ENCODE measurements at places on chromosomes 3 and 15.

DNA sequence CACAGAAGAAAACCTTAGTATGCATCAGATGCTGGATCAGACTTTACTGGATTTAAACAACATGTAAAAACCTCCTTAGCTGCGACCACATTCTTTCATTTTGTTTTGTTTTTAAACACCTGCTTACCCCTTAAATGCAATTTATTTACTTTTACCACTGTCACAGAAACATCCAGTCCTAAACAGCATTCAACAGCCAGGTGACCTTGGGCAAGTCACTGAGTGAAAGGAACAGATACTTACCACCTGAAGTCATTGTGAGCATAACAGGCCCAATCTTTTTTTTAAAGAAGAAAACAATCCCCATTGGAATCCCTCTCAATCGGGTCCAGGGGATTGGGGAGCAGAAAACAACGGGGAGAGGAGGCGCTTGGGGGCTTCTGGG lies 390 bp downstream of the STARD5 start:
- no peak for DNase-seq

GRCh38 chr15:50425219-50425618 lies 1.0 kb downstream of the USP8 start:
- DNase-seq: no peak

GRCh38 chr3:16059081-16059537 lies 115.4 kb upstream of the GALNT15 start:
- DNase-seq: no peak

GRCh38 chr3:63609834-63610233 lies 42.6 kb upstream of the SNTN start:
- DNase-seq: no peak

DNA sequence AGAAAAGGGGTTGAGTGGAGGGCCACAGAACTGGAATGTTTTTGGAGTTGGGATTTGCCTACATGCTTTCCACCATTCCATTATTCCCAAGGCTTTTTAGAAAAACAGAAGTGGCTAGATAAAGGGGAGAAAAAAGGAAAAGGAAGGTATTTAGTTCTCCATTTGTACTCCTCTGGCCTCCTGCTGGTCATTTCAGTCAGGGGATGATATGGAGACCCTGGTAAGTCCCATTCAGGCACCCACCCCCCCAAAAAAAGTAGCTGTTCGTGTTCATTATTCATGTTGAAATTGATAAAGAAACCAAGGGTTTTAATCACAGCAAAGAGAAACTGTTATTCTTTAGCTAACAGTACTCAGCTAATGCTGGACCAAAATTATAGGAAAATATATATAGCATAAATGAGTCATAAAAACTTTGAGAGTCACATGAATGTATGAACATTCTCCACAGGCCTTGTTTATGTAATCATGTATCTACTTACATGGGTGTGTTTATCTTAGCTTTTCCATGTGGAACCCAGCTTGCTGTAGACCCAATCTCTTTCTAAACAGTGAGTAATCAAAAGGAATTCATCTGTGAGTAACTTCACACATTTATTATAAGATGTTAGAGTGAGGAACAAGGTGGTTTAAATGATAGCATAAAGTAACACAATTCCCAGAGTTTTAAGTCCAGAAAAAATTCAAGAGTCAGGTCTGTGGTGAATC lies 167.2 kb downstream of the KCNMB2 start:
- no peak for DNase-seq

DNA sequence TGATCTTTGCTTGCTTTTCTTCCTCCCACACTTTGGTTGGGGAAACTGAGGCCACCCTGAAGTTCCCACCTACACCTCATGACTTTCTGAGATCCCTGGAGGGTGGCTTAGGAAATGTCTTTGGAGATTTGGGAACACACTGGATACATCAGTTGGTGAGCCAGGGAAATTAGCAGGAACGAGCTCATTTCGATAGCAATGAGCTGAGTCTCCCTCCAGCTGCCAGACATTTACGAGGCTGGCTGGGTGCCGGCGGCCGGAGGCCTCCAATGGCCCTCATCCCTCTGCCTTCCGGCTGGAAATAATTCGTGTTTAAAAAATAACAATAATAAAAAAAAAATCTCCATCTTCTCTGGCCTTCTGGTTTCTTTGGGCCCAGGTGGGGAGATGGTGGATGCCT lies 38.8 kb downstream of the SMAD6 start:
- no peak for DNase-seq

GRCh38 chr3:16883057-16883722 lies 1.6 kb upstream of the PLCL2 start:
- DNase-seq: no peak

DNA sequence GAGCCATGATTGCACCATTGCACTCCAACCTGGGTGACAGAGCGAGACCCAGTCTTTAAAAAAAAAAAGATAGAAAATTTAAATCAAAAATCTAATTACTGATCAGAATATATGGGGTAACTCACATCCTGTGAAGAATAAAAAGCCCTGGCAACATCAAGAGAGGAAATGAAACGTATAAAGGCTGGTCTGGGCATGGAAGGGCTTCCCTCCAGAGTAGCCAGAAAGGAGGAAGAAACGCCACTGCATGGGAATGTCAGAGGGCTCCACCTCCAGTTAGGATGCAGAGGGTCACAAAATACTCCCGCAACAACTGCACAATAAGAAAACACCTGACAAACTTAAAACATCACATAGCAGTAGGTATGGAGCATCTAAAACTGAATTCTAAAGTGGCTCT lies 4.9 kb upstream of the IQCF1 start:
- DNase-seq: no peak

GRCh38 chr3:159817126-159817525 lies 171.5 kb upstream of the IL12A start:
- no peak for DNase-seq

- DNase-seq: no peak
Measured at GRCh38 chr3:113261063-113261625, 49.8 kb downstream of the BOC start.

GRCh38 chr15:93026380-93026817 lies 62.6 kb downstream of the RGMA start:
- peak; percentile 11 for DNase-seq

DNA sequence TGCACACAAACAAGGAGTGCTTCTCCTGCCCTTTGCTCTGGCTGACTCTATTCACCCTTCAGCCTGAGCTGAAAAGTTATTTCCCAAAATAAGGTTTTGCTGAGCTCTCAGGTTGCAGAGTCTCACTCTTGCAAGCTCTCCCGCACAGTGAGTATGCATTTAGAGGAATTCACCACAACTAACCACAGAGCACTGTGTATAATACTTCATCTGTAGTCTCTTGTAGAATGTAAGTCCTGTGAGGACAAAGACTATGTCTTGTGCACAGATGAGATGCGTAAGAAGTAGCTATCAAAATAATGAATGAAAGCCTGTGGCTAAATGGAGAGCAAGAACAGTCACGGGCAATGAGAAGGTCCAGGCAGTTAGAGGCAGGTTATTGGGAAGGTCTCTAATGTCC lies 156.5 kb upstream of the SLCO3A1 start:
- DNase-seq: no peak

DNA sequence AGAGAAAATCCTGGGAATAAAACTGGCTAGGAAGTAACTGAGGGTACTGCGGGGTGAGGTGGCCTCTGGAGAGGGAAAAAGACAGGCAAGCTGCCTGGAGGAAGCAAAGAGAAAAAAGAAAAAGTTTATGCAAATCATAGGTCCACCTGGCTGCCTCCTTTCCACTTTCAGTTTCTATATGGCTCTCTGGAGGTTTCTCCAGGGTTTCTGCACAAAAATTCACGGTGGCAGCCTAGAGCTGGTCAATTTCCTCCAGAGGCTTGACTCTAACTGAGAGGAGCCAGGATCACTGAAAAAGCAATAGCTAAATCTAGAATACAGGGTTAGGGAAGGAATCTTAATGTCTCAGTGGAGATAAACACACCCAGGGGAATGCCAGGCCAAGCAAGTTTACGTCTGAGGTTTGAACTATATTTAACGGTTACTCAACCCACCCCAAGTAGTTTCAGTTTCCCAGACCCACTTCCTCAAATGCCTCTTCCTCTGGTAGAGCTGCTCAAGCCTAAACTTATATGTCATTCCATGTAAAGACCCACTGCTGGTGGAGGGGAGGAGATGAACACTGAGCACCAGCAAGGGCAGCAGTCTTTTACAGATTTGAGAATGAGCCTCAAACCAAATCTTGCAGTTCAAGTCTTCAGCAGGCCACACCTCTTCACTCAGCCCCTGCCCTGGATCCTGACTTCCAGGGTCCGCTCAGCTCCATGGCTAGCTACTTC lies 5.7 kb downstream of the LYSMD2 start:
- DNase-seq: no peak

DNA sequence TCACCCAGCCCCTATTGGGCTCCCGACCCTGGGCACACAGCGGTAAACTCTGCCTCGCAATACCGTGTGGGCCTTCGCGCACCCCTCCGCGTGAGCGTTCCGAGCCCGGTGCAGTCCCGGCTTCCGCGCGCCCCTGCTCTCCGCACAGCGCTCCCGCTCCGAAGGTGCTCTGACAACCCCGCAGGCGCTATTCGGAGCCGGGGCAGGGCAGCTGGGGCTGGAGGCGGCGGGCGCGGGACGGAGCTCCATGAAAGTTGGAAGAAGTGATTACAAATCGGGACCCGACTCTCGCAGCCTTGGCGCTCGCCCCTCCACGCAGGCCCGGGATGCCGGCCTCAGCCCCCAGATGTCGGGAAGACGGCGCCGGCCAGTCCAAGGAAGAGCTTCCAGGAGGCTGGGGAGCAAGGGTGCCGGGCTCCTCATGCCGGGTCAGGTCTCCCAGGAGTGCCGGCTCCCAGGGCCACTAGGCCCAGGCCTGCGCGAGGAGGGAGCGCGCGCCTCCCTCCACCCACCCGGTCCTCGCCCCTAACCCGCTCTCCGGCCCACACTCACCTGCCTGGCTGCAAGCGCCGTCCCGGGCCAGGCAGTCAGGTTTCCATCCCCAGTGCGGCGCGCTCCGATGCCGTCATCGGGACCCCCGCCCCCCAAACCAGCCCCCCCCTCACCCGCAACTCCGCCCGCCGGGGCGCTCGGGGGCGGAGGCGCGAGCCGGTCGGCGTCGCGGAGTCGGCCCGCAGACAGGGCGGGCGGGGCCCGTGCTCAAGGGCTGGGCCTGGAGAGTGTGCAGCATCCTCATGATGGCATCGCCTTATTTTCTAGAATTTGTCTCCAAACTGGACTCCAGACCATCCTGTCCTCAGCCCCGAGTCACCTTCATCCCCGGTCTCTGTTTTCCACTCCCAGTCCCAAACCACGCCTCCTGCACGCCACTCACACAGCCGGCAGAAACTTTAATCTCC lies at the start of gene KIF7:
KIF7 (minus strand) TSS at position 621 of the 959 bp plus-strand sequence. CDS start 2,537 bp downstream, outside the sequence.
- peak; percentile 44 for DNase-seq

GRCh38 chr3:126130081-126130855 lies 46.3 kb upstream of the SLC41A3 start:
- DNase-seq: no peak

DNA sequence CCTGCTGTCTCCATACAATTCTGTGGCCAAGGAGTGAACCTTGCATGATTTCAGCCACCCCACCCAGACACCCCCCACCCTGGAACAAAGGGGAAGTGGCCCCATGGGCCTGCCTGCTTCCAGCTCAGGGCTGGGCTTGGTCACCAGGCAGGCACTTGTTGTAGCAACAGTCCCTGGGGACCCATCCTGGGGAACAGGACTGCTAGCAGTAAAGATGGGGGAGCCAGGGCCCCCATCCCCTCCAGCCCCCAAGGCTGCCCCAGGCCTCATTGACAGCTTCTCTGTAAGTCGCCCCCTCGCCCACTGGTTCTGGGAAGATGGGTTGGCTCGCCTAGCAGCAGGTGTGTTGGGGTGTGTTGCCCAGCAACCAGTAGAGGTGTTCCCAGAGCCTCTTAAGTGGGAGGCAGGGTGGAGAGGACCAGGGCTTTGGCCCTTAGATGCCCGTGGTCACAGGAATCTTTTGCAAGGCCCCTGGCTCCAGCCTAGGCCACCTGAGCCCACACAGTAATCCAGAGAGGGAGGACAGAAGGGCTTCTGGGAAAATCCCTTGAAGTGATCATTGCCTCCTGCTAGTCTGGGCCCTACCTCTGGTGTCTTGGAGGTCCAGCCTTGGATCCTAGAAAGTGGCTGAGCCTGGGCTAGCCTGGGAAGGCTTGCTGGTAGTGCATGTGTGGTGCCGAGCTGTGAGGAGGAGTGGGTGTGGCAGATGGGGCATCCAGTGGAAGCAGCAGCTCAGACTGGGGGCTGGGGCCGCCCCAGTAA lies 48.9 kb downstream of the CYP11A1 start:
- peak; percentile 44 for DNase-seq

DNA sequence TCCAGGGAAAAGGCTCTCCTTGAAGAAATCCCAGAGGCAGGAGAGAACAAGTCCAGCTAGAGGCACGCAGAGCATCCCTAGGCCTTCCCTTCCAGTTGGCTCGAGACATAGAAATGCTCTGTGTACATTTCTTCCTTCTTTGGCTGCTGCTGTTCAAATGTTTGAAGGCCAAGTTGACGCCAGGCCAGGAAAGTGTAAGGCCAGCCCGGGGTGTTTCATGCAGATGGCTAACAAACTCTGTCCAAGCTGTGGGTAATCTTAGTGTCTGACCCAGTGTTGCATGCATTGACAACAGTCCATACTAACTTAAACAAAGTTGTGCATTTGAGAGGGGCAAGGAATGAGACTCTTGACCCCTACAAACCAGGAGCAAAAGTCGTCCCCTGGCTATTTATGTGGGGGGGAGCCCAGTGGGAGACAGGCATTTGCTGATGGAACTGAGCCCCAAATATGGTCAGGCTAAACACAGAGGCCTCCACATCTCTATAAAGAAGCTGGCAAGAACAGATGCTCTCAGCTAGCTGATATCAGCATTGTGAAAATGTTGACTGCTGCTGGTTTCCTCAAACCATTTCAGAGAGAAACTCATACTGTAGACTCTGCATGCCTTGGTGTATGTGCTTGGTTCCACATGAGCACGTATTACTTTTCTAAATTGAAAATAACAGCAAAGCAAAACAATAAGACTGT lies 139.5 kb downstream of the ADAMTS9 start:
- DNase-seq: no peak

DNA sequence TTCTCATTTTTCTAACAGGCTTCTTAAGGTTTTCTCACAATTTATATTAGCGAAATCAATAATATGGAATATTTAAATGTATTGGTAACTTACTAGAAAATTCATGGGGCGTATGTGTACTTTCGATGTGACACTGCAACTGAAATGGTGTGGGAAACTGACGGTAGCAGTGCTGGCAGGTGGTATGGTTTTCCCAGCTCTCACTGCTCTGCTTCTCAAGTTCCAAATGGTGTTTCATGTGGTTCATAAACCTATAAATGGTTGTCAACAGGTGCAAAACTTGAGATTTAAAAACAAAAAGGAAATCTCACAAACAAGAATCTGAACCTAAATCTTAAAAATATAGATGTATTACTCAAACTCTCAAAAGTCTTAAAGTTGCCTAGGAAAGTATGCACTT lies 54.7 kb downstream of the ZNF280D start:
- DNase-seq: no peak

DNA sequence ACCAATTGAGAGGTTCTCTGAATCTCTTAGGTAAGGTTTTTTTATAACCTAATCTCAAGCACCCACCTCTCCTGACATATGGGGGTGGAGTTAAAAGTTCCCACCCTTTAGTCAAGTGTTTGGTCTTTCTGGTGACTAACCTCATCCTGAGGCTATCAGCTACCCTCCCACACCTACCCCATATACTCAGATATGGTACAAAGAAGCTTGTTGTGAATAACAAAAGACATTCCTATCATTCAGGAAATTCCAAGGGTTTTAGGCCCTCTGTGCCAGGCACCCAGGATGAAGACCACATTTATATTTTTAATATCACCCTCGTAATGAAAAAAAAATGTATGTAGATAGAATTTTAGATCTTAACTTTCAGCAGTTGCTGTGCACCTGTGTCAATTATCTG lies 9.0 kb downstream of the CHMP2B start:
- no peak for DNase-seq

- DNase-seq: no peak
Measured at GRCh38 chr3:134325706-134326105, 48.5 kb downstream of the AMOTL2 start.

Data from NCI-H524 (cell line).